ENCODE measurements at places on chromosomes 5 and 9. TPM values are rescaled to one million over a fixed set of nuclear protein-coding genes. Genes with fewer than 3 reads are reported as not detected.

DNA sequence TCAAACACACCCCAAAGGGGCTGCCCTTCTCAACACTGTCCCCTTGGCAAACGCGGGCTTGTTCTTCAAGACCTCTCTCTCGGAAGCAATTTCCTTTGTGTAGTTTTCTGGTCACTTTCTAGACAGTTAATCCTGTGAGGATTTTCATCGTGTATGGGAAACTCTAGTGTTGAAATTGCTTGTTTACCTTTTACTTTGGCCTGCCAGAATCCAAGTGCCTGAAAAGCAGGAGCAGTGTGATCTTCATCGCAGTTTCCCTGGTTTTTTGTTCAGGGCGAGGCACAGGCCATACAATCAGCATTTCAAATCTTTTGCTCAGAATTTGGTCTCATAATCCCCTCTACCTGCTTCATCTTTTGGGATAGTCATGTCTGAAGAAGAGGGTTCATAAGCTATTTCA is 115.7 kb upstream of the C9orf72 start:
- DNase-seq: peak; percentile 10

GRCh38 chr5:31846934-31847333 is 208.0 kb downstream of the PDZD2 start:
- no peak for DNase-seq

GRCh38 chr5:76811214-76811613 is 7.6 kb upstream of the F2RL1 start:
- DNase-seq: no peak

- no peak for DNase-seq
These were observed 450.4 kb downstream of the GADD45G start for GRCh38 chr9:90055226-90055625.

Gene TUSC1
- total RNA-seq: 22.1 TPM

Gene PCDHGB7
- 9.5 TPM for total RNA-seq

Gene PCDHB12
- 1.1 TPM for total RNA-seq

Measured in thyroid gland (tissue), 4 donors.